ENCODE measurements at places on chromosomes 2 and 18.

DNA sequence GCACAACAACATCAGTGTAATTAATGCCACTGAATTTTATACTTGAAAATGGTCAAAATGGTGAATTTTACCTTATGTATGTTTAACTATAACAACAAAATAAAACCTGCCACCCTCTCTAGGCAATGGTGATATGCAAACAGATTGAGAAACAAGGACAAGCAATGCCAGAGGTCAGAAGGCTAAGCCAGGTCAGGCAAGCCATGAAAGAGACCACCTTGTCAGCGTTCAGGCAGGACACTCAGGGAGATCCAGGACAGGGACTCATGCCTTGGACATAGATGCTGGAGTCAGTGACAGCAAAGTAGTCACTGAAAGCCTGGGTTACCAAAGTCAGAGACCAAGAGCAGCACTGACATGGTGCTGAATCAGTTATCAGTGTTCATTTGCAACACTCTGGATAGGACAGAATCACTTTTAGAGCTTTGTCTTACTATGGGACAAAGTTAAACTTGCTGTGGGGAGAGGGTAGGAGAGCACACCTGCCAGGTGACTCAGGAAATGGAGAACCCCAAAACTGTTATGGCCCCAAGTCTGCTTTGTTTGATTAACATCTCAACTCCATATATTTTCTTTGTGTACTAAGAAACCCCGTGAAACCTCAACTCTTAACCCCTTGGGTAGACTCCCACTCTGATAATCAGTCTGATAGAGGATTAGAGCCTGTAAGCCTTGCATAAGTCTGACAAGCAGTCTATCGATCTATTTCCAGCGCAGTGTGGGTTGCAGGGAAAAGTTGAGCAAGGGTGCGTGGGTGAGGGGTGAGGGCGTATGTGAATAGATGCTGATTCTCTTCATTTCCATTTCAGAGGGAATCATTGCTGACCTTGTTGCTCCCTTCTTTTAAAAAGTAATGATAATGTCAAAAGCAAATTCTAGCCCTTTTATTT lies 48.7 kb upstream of the ZNF385B start:
- no peak for DNase-seq

GRCh38 chr18:32598144-32598543 lies 127.5 kb upstream of the GAREM1 start:
- no peak for DNase-seq

- no peak for DNase-seq
These were observed 57.9 kb downstream of the TET3 start for GRCh38 chr2:74042606-74043005.

- DNase-seq: no peak
These were observed 814.5 kb upstream of the LRATD1 start for GRCh38 chr2:13818002-13818401.

- DNase-seq: peak; percentile 26
These were observed 102.5 kb upstream of the LDAH start for GRCh38 chr2:20925265-20925889.

GRCh38 chr18:76988031-76988826 lies 144.4 kb downstream of the MBP start:
- DNase-seq: no peak

Data from right kidney (tissue), 9 donors.